Activated naive CD8-positive, alpha-beta T cell treated with anti-CD3 and anti-CD28 coated beads, Interleukin-2, amount 50 U/mL, for 16 hours (primary cell): ENCODE measurements at places on chromosomes 5 and 9.

- no peak for DNase-seq
Observed at GRCh38 chr9:93886911-93887310, 68.2 kb downstream of the BARX1 start.

DNA sequence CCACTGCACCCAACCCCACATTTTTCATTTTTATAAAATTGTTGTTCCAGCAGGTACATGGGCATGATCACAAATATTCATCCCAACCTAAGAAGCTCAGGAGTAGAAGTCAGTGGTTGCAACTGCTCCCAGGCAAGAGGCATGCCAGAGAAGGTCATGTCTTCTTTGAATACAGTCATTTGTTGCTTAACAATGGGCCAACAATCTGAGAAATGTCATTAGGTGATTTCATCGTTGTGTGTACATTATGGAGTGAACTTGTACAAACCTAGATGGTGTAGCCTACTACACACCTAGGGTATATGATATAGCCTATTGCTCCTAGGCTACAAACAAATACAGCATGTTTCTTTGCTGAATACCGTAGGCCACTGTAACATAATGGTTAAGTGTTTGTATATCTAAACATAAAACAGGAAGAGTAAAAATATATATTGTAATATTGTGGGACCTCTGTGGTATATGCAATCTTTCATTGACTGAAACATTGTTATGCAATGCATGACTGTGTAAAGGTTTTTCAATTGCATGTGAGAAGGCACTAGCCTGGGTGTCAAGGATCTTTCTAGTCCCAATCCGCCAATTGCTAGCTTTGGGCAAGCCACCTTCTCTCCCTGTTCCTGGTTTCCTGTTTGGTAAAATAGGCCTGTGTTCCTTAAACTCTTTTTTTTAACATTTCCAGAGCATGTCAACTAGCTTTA is 27.6 kb downstream of the ATP10B start:
- no peak for DNase-seq

- DNase-seq, result no peak
Observed at GRCh38 chr5:6243706-6244338, 134.5 kb downstream of the MED10 start.

GRCh38 chr5:53087171-53087570 is 22.4 kb downstream of the MOCS2 start:
- DNase-seq, result no peak
